ENCODE measurements at places on chromosomes 4 and X. TPM values are rescaled to one million over a fixed set of nuclear protein-coding genes. Genes with fewer than 3 reads are reported as not detected.

Gene PRDM8
- 1.9 TPM for total RNA-seq

Gene AMBN
- total RNA-seq, result not detected

Gene ZDHHC15
- total RNA-seq, result 1.7 TPM

DNA sequence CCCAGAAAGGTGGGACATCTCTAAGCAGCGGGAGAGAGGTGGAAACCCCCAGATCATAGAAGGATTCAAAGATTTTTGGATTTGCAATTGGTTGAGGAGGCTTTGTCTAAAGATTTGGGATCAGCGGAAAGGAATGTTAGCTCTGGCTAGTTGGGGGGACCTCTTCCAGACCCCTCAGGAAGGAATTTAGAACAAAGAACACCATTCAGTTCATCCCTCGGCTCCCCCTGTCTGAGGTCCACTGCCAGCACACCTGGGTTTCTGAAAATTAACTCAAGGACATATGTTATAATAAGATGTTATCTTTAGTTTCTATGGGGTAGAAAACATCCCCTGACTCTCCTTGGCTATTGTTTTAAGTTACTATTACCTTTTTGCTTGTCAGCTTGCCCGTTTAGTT lies 163.6 kb downstream of the CEP135 start:
- H3K4me3 ChIP-seq, result no peak overlapping the region
- no peaks in the 10 kb centered on the region for H3K27me3 ChIP-seq
- H3K27ac ChIP-seq, result no peak overlapping the region
- no peaks in the 10 kb centered on the region for H3K4me1 ChIP-seq
- no peak for DNase-seq

GRCh38 chrX:153537526-153538295 lies 20.3 kb downstream of the ATP2B3 start:
- no peak for DNase-seq
- no peak overlapping the region for H3K4me3 ChIP-seq
- no peaks in the 10 kb centered on the region for H3K4me1 ChIP-seq
- H3K36me3 ChIP-seq, result no peaks in the 10 kb centered on the region

DNA sequence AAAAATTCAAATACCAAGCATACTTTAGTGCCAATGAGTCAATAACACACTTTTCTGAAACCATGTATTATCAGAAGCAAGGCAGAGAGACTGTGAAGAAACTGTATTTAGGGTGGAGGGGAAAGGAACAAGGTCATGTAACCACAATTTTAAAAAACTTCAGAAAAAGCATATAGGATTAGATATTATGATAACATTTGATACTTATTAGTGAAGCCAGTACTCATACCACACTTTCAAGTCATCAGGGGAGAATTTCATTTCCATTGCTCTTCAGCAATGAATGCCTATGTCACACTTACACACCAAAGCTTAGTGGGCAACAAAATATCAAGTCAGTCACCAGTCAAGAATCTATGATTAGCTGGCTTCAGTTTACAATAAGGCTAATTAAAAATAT lies 602.2 kb downstream of the IL15 start:
- no peaks in the 10 kb centered on the region for H3K36me3 ChIP-seq
- H3K4me1 ChIP-seq, result no peaks in the 10 kb centered on the region
- H3K27ac ChIP-seq, result no peak overlapping the region
- H3K27me3 ChIP-seq, result no peaks in the 10 kb centered on the region
- DNase-seq, result no peak

GRCh38 chr4:1351854-1352566 lies 5.0 kb downstream of the UVSSA start:
- DNase-seq, result peak; percentile 68
- H3K4me1 ChIP-seq, result peaks cover 11% of the 10 kb centered on the region

- H3K27ac ChIP-seq, result no peak overlapping the region
- no peak for DNase-seq
- no peaks in the 10 kb centered on the region for H3K27me3 ChIP-seq
- H3K4me3 ChIP-seq, result no peak overlapping the region
- no peaks in the 10 kb centered on the region for H3K4me1 ChIP-seq
- no peaks in the 10 kb centered on the region for H3K36me3 ChIP-seq
These were observed 252.3 kb downstream of the ARHGAP10 start for GRCh38 chr4:147984065-147984777.
